ENCODE measurements at places on chromosomes 16 and 17.

- no peak for DNase-seq
Measured at GRCh38 chr16:87970186-87970585, 19.0 kb downstream of the BANP start.

DNA sequence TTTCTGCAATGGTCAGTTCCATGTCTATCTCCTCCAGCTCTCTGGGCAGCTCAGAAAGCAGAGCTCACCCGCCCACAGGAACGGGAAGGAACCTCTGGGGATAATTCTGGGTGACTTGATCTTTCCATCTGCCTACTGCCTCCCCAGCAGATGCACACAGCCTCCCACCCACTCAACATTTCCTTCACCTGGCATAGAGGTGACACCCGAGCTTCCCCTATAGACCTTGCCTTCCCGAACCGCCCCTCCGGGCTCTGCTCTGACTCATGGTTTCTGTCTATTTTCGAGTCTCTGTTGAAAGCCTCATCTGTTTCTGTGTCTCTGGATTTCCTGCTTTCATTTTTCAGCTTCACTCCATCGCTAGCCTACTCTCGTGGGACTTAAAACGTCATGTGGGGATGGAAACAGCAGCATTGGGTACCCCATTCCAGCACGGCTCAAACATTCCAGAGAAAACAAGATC, 11.4 kb downstream of the GGA3 start:
- no peak for DNase-seq

DNA sequence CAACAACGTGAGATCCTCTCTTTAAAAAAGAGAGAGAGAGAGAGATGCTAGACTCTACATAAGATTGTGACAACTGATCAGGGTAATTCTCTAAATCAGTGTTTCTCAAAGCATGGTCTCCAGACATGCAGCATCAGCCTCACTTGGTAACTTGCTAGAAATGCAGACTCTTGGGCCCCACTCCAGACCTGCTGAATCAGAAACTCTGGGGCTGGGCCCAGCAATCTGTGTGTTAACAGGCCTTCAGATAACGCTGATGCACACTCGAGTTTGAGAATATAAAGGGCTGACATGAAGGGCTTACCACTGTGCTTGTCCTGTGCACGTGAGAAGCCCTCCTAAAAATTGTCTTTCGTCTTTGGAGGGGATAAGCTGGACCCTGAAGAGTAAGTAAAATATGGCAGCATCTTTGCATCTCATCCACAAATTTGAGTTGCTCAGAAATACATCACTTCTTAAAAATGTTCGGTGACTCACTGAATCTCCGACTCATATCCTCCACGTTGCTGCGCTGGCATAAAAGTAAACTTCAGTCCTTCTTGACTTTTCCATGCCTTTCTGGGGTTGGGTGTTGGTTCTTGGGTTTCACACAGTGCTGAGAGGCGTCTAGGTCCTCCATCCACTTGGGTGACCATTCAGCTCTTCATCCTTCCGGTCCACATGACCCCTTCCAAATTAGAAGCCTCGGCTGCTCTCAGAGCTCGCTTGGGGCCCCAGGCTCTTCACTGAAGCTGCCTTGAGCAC, 26.1 kb upstream of the KDM8 start:
- peak; percentile 39 for DNase-seq

DNA sequence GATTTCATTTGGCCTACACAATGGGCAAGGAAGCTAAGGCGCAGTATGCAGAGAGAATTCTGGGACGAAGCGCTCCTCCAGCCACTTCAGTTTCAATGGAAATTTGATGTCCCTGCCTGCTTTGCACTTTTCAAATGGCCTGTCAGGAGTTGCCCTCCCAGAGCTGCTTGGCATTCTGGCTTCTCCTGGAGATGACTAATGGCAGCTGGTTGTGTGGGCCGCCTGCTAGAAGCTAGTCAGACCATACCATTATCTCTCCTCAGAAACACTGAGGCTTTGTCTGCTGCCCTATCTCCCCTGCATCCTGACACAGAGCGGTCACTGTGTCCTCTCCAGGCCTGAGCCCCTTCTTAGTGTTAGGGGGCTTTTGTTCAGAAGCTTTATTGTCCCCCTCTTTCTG, 180.1 kb downstream of the SPECC1 start:
- no peak for DNase-seq

GRCh38 chr17:76136276-76137000, 4.6 kb downstream of the FOXJ1 start:
- no peak for DNase-seq

DNA sequence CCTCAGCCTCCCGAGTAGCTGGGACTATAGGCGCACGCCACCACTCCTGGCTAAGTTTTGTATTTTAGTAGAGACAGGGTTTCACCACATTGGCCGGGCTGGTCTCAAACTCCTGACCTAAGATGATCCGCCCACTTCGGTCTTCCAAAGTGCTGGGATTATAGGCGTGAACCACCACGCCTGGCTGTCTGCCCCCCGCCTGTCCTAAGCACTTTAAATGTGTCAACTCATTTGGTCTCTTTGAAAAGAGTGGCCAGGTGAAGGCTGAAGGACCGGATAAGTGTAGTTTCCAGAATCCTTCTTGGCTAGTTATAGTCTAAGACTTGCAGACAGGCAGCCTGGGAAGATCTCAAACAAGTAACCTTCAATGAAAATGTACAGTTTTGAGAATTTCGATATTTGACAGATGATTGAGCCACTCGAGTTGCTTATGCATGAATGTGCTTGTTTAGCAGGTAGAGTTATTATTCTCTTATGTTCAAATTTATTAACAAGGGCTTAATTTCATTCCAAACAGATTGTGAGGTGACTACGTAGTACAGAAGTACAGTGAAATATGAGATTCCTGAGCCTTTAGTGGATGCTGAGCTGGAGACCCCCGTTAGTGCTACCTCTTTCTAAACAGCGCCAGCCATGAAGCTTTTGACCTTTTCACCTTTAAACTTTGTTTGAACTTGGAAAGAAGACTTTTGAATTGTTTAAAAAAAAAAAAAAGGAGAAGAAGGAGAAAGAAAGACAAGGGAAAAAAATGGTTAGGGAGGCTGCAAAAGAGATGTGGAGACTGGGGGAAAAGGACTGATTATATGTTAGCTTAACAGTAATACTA, 164.4 kb upstream of the TBX2 start:
- no peak for DNase-seq
